ENCODE measurements at places on chromosomes 11 and 22.

GRCh38 chr11:61062181-61062930 is 39.9 kb upstream of the CD5 start:
- no peak for DNase-seq

DNA sequence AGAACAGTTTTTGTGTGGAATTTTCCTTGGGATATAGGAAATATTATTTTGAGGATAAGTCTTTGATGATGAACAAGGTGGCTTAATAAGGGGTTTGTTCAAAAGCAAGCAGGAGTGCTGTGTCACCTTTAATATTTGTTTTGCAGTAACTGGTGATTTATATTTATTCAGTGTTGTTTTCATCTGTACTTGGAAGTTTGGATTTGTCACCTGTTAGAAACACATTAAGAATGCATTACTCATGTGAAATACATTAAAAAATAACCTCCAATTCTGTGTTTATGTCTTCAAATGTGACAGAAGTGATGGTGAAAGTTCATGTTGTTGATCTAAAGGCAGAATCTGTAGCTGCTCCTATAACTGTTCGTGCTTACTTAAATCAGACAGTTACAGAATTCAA is 70.5 kb downstream of the DKK3 start:
- DNase-seq: no peak

- no peak for DNase-seq
These were observed 1.7 kb downstream of the CTSD start for GRCh38 chr11:1761857-1762536.

GRCh38 chr11:94823102-94823732 is 55.1 kb downstream of the AMOTL1 start:
- DNase-seq: no peak

- no peak for DNase-seq
These were observed 451 bp downstream of the CDC45 start for GRCh38 chr22:19480173-19480568.

GRCh38 chr11:115678942-115679341 is 174.7 kb upstream of the CADM1 start:
- no peak for DNase-seq

DNA sequence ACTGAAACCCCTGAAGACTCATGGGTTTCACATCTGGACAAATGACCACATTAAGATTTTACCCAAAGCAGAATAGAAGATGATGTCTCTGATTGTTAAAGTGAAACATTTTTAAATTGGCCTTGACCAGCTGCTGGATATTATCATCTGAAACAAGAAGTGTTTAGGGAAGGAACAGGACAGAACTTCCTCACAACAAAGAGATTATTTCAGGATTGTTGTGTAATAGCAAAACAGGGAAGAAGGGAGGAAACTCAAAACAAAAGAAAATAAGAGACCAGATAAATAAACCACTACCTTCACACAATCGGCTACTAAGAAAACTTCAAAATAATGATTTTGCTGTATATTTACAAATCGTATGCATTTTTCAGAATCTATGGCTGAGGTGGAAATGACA is 319.2 kb upstream of the API5 start:
- DNase-seq: no peak

- DNase-seq: no peak
These were observed 85.3 kb upstream of the WNT7B start for GRCh38 chr22:46062232-46062615.
